ENCODE measurements at places on chromosomes 2 and 18.

- DNase-seq = no peak
These were observed 66.6 kb downstream of the ZFP36L2 start for GRCh38 chr2:43159797-43160196.

- no peak for DNase-seq
These were observed 1071.7 kb downstream of the RPIA start for GRCh38 chr2:89763254-89763580.

- no peak for DNase-seq
These were observed 12.1 kb downstream of the TGFA start for GRCh38 chr2:70541481-70542020.

DNA sequence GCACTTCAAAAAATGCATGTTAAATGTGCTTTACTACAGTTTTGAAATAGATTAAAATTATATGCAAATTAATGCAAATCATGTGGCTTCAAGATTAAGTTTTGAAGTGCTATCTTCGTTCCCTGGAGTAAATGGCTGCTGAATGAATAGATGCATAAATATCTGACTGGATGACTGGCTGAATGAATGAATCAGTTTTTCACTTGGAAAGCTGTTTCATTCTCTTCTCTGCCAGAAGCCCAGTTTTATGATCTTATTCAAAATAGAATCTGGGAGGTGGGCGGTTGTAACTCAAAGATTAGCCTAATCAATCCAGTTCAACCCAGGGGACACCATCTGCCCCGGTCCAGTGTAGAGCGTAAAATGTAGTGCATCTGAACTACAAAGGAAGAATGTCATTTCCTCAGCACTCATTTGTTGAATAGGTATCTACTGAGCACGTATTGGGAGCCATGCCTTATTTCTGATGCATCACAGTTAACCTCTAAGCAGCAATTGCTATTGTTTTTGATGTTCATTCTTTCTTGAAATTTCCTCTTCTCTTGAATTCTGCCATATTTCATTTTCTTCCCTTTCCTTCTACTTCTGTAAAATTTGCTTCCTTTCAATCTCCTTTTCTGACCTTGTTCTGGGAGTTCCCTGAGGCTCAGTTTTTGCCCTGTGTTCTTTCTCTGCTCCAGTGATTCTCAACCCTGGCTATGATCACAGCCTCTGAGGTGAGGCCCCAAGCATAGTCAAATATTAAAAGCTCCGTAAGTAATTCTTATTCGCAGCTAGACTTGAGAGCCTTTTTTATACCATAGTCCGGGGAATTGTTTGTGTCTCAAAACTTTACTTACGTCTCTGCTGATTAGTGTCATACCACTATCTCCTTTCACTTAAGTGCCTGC, 282.7 kb downstream of the PARD3B start:
- no peak for DNase-seq

DNA sequence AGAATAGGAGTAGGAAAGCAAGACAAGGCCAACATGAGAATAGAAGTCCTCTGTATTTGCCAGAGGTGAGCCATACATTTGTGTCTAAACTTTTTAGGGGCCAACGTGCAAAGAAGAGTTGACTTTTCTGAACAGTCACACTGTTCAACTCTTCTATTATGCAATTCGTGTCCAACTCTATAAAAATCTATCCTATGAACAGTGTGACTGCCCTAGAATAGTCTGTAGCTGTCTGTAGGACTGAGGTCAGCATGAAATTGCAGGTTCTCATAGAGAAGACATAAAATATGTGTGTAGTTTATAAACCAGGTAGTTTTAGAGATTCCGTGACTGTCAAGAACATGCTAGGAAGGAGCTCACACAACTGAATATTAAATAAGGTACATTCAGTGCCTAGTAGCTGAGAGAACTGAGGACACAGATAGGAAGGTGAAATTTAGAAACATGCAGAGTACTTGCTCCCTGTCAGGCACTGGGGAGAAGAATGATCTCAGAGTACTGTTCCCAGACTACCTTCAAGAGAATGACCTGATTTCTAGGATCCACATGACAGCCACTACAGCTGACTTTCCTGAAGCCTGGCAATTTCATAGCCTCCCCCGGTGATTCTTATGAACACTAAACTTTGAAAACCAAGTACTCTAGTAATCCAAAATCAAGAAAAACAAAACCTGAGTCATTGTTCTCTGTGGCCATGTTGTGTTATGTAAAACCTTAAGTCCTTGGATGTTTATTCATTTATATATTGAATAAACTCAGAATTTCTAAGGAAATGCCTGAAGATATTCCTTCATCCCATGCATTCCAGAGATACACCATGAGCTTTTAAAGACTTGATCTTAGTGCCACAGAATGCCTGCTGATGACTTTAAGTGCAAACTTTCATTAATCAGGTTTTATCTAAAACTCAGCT, 201.5 kb upstream of the BOD1L2 start:
- DNase-seq = no peak

- no peak for DNase-seq
These were observed 644 bp upstream of the DYM start for GRCh38 chr18:49460976-49461601.

GRCh38 chr2:181112916-181113315, 132.5 kb downstream of the UBE2E3 start:
- no peak for DNase-seq

DNA sequence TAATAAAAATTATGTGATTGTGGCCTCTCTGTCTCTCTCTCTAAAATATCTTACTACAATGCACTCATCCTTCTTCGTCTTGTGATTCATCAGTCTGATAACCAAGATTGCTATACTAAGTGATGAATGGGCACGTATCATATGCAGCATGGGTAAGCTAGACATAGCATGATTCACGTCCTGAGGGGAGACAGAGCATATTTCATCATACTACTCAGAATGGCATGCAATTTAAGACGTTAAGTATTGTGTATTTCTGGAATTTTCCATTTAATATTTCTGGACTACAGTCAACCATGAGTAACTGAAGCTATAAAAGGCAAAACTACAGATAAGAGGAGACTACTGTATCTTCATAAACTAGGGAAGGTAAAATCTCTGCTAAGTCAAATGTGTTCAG, 97.0 kb upstream of the CD226 start:
- no peak for DNase-seq

DNA sequence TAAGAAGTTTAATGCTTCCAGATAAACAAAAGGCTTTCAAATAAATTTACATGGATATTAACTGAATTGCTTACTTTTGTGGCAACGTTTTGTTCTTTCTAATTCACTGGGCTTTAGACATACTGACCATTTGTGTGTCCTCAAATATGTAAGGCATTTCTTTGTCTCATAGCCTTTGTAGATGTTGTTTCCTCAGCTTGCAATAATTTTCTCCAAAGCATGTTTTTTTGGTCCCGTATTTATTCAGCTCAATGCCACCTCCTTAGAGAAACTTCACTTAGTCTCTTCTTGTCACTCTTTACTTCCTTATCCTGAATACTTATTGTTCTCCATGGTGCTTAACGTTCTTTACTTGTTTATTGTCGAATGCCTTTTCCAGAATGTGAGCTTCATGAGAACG, 98.5 kb downstream of the NUP35 start:
- no peak for DNase-seq

DNA sequence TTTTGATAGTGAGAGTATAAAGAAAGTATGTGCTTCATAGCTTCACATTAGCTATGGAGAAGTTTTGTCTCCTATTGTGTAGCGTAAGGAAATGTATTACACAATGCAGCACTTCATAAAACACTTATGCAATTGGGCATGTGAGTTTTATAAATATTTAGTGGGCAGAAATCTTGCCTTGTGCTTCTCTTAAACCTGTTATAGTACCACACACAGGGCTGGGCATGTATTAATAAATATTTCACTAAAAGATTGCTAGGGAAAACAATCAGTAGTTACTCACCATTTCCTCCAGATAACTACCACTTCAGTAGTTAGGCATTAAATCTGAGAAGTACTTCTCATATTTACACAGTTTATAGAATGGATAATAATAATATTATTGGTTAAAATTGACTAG, 1080.8 kb upstream of the PIK3C3 start:
- DNase-seq = no peak

DNA sequence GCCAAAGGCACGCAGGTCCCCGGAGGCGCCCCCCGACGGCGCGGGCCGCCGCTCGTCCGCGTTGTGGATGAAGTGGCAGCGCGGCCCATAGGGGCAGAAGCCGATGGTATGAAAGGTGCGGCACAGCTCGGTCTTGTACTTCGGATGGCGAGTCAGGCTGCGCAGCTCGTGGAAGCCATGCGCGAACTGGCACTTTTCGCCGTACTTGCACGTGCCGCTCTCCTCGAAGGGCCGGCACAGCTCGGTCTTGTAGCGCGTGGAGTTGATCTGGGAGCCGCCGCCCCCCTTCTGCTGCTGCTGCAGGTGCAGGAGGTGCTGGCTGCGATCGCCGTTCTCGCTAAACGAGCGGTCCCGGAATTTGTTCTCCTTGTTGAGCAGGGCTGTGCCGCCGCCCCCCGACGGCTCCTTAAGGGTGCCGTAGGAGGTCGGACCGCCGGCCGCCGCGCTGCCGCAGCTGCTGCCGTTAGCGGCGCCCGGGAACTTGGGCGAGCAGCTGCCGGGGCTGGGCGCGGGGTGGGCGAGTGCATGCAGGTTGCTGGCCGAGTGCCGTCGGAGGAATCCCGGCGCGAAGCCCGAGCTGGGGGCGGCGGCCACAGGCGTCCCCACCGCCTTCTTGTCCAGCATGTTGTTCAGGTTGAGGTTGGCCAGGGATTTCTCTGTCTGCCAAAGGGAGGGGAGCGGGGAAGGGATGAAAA, 1.2 kb downstream of the ZFP36L2 start:
- peak; percentile 46 for DNase-seq

GRCh38 chr2:50840341-50841124, 191.4 kb downstream of the NRXN1 start:
- no peak for DNase-seq

DNA sequence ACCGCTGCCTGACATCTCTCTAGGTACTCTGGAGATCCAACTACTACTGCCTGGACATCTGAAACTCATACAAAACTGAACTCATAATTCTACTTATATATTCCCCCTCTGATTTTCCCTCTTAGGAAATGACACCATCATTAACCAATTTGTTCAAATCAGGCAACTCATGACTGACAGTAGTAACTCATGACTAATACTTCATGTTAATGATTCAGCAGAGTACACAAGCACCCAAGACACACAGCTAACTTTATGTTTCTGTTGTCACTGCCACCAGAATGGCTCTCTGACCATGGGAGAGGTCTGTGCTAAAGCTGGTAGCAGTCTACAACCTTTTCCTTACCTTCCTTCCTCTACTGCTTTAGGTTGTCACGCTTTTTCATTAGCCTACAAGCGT, 91.1 kb downstream of the ITSN2 start:
- DNase-seq = no peak

DNA sequence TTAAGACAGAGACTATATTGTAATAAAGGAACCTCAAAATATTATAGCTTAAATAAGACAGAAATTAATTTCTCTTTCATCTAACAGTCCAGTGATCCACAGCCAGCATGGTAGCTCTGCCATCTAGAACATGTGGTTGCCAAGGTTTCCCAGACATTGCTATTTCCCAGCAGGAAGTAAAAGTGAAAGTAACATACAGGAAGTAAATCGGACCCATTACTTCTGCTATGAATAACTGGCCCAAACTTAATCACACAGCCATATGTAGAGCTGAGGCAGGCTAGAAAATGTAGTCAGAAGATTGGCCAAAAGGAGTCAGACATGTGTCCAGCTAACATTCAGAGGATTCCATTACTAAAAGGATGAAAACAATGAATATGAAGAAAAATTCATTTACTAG, 71.0 kb downstream of the NOL4 start:
- no peak for DNase-seq

- DNase-seq = no peak
These were observed 539.0 kb upstream of the PIK3C3 start for GRCh38 chr18:41416044-41416443.

GRCh38 chr2:100262555-100263320, 59.6 kb downstream of the LONRF2 start:
- DNase-seq = peak; percentile 19

DNA sequence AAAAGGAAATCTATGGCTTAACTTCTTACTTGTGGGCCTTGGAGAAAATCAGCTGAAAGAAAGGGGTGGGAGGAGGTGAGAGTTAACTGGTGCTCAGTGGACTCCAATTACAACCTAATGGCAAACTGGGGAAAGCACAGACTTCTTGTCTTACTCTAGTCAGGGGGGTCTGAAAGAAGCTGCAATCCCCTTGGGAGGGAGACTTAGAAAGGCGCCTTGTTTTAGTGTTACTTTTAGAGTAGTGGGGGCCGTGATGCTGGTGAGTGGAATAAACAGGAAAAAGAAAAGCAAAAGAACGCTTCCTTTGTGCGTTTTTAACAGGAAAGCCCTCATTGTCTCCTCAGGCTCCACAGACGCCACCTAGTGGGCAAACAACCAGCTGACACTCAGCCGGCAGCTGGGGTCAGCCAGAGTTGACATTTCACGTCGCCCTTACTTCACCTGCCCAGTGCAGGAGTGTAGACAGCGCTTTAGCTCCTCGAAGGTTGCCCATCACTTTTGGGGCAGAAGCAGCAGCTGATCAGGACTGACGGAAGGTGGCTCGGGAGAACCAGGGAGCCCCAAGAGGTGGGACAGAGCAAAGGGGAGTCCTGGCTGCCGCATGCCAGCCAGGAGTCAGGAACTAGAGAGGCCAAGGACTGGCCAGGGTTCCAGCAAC, 55.9 kb upstream of the GORASP2 start:
- peak; percentile 51 for DNase-seq

DNA sequence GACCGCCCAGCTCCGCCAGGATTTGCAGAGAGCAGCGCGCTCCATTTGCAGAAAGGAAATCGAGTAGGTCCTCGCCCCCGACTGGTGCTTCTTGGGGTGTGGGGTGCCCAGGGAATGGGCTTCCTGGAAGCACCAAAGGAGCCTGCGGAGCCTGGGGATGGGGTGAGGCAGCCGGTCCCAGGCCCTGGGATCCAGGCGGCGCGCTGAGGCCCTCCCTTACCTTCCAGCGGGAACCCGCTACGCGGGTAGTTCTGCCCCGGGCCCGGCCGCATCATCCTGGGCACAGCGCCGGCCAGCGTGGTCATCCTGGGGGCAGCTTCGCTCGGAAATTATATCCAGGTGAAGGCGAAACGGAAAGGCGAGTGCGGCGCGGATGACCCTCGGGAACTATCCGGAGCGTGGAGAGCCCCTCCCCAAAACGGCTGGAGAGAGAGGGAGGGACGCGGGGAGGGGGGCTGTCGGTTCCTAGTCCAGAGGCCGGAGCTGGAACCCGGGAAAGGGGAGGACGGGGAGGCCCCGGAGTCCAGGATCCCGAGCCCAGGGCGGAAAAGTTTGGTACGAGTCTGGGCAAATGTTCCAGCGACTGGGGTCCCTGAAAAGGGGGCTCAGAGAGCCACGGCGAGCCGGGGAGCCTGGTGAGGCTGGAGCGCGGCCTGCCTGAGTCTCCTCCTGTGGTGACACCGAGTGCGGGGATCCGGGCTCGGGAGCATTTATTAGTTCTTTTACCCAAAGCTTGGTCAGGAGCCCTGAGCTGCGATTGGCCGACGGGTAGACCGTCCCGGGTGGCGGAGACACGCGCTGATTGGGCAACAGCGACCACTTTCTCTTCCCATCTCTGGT, at the start of gene PAX3:
PAX3 (minus strand) TSS at position 688 of the 840 bp plus-strand sequence; CDS start at position 305, 383 bp downstream.
- DNase-seq = no peak

- DNase-seq = peak; percentile 83
These were observed 1.1 kb upstream of the DUSP2 start for GRCh38 chr2:96146153-96146880.

Measured in activated T-helper 9 cell treated with anti-CD3 and anti-CD28 coated beads, Interleukin-2, amount 50 U/mL, for 16 hours (primary cell).